ENCODE measurements at places on chromosomes 3 and 15.

- DNase-seq = no peak
Measured at GRCh38 chr3:111352585-111352984, 189.4 kb upstream of the CD96 start.

DNA sequence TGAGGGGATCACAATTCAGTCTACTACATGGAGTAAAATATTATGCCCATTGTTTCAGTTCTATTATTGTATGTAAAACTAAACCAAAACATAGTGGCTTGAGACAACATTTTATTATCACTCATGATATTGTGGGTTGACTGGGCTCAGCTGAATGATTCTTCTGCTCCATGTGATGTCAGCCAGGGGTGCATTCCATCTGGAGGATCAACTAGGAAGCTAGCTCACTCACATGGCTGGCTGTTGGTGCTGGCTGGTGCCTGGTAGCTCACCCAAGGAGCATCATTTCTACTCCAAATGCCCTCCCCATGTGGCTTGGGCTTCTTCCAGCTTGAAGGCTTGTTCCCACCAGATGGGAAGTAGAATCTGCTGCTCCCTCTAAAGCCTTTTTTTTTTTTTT, 51.8 kb upstream of the CLRN1 start:
- no peak for DNase-seq

DNA sequence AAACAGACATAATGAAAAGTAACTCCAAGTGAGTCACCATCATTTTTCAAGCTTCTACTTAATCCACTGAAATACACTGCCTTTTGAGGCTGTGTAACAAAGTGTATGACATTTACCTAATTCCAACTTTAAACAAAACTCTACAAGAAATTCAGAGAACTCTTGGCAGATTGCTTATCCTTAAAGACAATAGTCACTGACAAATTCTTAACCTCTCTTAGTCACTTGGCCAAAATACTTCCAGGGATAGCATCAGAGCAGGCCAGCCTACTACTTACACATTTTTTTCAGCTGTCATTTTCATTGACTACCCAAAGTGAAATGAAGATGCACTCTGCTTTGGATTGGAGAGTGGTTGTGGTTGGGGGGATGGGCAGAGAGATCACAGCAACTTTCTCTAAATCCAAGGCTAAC, 3.6 kb downstream of the WWTR1 start:
- DNase-seq = no peak

GRCh38 chr3:84223512-84223911, 735.3 kb upstream of the CADM2 start:
- DNase-seq = no peak

GRCh38 chr3:51992017-51992682, 3.5 kb downstream of the RPL29 start:
- no peak for DNase-seq

- DNase-seq = no peak
Measured at GRCh38 chr3:39185959-39186691, 6.3 kb downstream of the XIRP1 start.

DNA sequence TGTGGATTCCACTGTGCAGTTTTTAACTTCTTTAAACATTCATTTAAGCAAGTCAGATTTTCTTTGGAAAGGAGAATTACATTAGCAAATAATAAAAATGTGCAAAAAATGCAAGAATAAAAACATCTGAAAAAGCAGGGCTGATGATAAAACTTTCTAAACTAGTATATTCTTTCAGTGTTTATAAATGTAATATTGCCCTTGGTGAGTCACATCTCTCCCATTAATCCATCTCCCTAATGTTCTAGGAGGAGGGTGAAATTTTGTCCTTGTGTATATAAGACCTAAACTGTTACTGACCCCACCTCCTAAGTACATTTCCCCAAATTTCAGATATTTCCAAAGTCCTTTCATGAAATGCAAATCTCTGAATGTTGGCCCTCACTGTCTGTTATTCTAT, 28.5 kb upstream of the DCUN1D1 start:
- DNase-seq = no peak

- DNase-seq = no peak
Measured at GRCh38 chr3:4808637-4809036, 170.6 kb upstream of the BHLHE40 start.

- DNase-seq = no peak
Measured at GRCh38 chr15:43508421-43508820, 9.0 kb upstream of the MAP1A start.

DNA sequence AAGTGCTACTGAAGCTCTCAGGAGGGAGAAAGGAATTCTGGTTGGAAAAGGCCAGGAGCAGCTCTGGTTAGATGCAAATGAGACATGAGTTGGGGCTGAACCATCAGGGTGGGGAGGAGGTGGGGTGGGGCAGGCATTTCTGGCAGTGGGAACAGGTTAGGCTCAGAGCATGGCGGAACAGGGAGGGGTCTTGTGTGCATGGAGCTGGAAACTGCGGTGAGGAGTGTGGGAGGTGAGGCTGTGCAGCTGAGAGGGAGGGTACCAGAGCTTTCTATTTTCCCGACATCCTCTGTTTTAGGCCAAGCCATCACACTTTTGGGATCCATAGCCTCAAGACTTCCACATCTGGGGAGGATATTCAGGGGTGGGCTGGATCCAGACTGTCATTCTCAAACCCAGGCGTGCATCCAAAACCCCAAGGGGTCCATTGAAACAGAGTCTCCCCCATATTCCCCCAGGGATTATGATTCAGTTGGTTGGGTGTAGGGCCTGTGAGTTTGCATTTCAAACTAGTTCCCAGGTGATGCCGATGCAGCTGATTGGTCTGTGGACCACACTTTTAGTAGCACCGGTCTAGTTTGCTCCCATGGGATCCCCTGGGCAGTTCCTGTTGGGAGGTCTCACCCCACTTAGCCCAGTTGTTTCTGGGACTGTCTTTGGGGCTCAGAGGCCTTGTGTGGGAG, 100.9 kb upstream of the TLE3 start:
- DNase-seq = no peak

DNA sequence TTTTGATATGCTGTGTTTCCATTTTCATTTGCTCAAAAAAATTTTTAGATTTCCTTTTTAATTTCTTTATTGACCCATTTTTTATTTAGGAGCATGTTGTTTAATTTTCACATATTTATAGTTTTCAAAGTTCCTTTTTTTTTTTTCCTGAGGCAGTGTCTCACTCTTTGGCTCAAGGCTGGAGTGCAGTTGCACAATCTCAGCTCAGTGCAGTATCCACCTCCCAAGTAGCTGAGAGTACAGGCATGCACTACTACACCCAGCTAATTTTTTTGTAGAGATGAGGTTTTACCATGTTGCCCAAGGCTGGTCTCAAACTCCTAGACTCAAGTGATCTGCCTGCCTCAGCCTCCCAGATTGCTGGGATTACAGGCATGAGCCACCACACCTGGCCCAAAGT, 36.2 kb downstream of the PFN2 start:
- DNase-seq = no peak

- no peak for DNase-seq
Measured at GRCh38 chr3:75985432-75985831, 200.1 kb upstream of the ZNF717 start.

DNA sequence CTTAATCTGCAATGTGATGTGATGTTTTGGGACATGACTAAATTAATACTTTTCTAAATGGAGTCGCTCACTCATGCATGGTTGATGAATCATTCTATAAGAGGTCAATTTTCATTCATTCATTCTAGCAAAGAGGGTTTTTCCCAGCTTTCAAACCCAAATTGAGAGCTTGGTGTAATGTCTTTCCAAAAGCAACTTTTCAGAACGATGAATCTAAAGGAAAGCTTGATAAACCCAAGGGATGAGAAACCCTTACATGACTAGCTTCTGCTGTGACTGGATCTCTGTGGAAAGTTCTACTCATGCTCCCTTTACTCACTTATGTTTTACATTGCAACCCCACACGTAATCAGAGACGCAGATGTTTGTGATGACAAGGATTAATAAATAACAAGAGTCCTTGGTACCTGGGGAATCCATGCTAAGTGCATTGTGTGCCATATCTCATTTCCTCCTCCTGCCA, 47.7 kb downstream of the PDZRN3 start:
- DNase-seq = no peak

DNA sequence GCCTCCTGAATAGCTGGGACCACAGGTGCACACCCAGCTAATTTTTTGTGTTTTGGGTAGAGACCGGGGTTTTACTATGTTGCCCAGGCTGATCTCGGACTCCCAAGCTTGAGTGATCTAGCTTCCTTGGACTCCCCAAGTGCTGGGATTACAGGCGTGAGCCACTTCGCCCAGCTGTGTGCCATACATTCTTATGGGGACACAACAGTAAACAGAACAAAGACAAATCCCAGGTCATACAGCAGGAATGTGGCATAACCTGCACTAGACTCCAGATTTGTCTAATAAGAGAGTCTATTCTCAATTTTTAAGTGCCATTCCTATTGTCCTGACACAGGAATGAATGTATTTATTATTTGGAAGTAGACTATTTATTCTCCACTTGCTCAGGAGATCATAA, 17.6 kb downstream of the ARL6IP5 start:
- DNase-seq = no peak

DNA sequence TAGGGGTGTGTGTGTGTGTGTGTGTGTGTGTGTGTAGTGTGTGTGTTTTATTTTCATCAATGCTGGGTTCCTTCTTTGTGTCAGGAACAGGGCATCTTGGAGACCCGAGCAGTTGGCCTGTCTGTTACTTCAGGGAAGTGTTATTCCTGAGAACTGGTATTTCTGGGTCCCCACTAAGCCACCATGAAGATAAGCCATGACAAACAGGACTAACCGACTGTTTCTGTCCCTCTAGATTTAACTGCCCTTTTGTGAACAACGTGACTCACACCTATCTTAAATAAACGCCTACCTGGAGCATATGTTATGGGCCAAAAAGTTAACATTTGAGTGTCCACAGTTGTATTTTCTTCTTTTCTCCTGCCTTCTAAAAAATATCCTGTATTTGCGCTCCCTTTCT, 19.5 kb downstream of the SIDT1 start:
- DNase-seq = no peak

- DNase-seq = no peak
Measured at GRCh38 chr3:191366675-191367074, 36.3 kb upstream of the UTS2B start.

DNA sequence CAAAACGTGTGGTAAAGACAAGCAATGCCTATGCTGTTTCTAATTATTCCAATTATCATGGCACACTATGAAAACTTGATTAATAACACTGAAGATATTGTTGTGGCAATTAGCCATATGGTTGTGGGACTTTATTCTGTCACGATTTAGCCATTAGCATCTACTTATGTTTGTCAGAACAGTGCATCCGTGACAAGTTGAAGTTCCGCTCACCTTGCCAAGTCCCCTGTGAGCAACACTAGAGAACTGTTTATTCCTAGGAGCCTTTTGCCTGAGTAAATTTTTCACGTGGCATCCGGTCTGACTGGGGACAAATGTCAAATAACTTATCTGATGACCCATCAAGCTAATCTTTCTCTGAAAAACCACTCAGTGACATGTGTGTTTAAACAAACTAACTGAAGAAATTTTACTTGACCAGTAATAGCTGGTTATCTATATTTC, 403.3 kb downstream of the TBC1D5 start:
- no peak for DNase-seq

DNA sequence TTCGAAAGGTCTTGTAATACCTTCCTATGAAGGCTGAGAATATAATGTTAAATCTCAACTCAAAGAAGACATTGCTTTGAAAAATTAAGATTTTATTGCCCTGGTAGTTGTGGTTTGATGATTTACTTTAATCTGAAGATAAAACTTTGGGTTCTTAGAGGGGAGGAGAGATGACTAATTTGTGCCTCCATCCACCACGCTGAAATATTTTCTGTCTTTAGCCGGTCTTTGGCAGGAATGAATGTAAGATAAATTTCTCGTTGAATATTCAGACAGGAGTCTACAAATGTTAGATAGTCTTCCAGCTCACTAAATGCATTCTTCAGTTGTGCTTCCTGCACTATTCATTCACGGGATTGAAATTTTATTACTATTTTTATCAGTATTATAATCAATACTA, 844.3 kb upstream of the NR2F2 start:
- no peak for DNase-seq

- no peak for DNase-seq
Measured at GRCh38 chr3:8239095-8239494, 262.5 kb upstream of the LMCD1 start.

DNA sequence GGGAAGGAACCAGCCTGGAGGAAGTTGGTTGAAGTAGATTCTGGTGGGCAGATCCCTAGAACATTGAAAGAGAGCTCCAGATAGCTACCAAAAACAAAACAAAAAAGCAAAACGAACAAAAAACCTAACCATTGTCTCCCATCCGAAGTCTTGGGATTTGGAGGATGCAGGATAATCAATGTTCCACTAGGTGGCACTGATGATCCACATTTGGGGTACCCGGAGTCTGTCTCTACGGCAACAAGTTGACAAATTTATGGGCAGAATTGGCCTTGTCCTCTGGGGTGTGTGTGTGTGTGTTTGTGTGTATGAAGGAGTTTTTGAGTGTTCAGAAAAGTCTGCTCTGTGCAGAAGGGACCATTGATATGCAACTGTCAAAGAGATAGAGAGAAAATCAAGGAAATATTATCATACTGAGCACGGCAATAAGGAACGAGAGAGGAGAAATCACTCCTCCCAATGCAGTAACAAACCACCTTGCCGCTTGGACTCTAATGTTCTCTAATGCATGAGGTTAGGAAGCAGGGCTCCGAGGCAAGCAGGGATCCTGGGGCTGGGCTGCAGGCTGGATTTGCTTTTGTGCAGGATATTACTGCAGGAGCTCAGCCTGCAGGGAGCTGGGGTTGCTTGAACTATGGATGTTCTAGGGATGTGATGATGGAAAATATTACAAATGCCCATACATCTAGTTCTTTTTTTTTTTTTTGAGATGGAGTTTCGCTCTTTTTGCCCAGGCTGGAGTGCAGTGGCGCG, 59.8 kb upstream of the KLHL25 start:
- peak; percentile 53 for DNase-seq

DNA sequence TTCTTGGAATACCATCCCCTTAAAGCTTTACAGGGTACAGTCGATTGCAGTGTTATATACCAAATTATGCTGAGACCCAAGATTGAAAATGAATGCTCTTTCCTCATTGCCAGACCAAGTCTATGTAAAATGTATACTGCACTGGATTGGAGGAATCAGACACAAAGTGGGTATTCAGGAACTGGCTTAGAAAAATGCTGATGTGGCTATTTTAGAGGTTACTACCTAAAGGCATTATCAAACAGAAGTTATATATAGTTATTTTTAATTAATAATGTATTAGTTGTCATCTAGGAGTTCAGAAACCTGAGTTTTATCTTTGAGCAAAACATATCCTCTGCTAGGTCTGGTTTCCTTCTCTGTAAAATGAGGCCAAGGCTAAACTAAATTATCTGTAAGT, 3.6 kb upstream of the SPG21 start:
- DNase-seq = no peak

DNA sequence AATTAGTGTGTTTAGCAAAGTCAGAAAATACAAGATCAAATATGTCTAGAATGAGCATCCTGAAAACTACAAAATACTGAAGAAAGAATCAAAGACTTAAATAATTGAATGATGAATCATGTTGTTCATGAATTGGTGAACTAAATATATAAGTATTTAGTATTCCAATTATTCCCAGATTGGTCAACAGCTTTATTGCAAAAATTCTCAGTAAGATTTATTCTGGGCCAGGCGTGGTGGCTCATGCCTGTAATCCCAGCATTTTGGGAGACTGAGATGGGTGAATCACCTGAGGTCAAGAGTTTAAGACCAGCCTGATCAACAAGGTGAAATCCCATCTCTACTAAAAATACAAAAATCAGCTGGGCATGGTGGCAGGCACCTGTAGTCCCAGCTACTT, 250.0 kb upstream of the NECTIN3 start:
- no peak for DNase-seq

Data from central memory CD4-positive, alpha-beta T cell (primary cell).